ENCODE measurements at places on chromosomes 2 and 18.

GRCh38 chr18:49167084-49167483 is 216.3 kb upstream of the SMAD7 start:
- no peaks in the 10 kb centered on the region for H3K36me3 ChIP-seq
- no peak overlapping the region for H3K4me3 ChIP-seq
- H3K27me3 ChIP-seq: no peaks in the 10 kb centered on the region

DNA sequence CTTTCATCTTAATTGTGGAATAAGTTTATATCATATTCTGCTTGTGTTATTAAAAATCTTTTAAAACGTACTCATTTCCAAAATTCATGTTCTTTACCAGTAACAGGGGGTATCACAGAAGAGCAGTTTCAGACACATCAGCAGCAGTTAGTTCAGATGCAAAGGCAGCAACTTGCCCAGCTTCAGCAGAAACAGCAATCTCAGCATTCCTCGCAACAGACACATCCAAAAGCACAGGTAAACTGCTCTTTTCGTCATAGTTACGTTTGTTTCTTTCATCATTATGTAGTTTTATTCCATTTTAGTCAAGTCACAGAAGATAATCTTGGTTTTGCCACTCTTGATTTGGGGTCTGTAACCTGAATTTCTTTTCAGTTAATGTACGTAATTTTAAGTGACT is 93.5 kb upstream of the KIF5C start:
- H3K4me3 ChIP-seq: no peak overlapping the region
- no peaks in the 10 kb centered on the region for H3K4me1 ChIP-seq
- DNase-seq: no peak
- peaks cover 36% of the 10 kb centered on the region for H3K36me3 ChIP-seq
- H3K27ac ChIP-seq: no peak overlapping the region
- H3K27me3 ChIP-seq: no peaks in the 10 kb centered on the region

- H3K27ac ChIP-seq: peak overlapping the region; percentile 57
- DNase-seq: no peak
- H3K4me1 ChIP-seq: peaks cover 40% of the 10 kb centered on the region
- no peaks in the 10 kb centered on the region for H3K27me3 ChIP-seq
- no peaks in the 10 kb centered on the region for H3K36me3 ChIP-seq
Measured at GRCh38 chr18:45566025-45566740, 49.1 kb upstream of the SLC14A2 start.

- no peak for DNase-seq
- no peaks in the 10 kb centered on the region for H3K27me3 ChIP-seq
- H3K36me3 ChIP-seq: no peaks in the 10 kb centered on the region
- H3K4me1 ChIP-seq: peaks cover 42% of the 10 kb centered on the region
- H3K27ac ChIP-seq: no peak overlapping the region
Measured at GRCh38 chr2:236748801-236749200, 179.2 kb downstream of the ACKR3 start.

- H3K36me3 ChIP-seq: no peaks in the 10 kb centered on the region
- no peak overlapping the region for H3K27ac ChIP-seq
- no peak overlapping the region for H3K4me3 ChIP-seq
Measured at GRCh38 chr2:199303728-199304177, 154.0 kb downstream of the SATB2 start.

DNA sequence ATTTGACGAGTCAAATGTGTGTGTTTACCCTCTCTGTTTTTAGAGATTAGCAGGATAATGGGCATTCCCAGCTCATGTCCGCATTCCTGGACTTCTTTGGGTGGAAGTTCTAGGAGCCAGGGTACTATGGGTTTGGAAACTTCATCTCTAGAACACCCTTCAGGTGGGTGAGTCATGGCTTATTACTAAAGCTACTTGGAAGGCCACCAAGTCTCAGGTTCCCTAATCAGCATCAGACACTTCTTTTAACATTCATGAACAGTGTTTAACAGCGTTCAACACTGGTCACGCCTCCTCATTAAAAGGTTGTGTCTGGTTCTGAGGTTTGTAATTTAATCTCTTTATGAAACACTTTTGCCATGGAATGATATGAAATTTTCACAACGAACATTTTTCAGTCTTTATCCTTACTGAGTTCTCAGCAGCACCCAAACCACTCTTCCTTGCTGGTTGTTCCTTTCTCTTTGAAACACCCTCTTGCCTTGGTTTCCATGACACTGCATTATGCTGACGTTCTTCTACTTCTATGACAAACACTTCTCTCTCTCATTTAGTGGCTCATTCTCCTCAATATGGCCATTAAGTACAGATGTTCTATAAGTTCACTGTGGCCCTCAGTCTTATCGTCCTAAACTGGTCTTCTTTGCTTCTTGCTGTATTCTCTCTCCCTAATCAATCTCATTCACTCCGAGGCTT is 49.3 kb downstream of the MMADHC start:
- no peak overlapping the region for H3K27ac ChIP-seq
- H3K4me1 ChIP-seq: no peaks in the 10 kb centered on the region
- no peak overlapping the region for H3K4me3 ChIP-seq
- no peaks in the 10 kb centered on the region for H3K36me3 ChIP-seq

GRCh38 chr2:174779361-174779928 is 15.2 kb upstream of the CHRNA1 start:
- H3K36me3 ChIP-seq: no peaks in the 10 kb centered on the region
- no peaks in the 10 kb centered on the region for H3K27me3 ChIP-seq
- peaks cover 15% of the 10 kb centered on the region for H3K4me1 ChIP-seq
- H3K27ac ChIP-seq: no peak overlapping the region

DNA sequence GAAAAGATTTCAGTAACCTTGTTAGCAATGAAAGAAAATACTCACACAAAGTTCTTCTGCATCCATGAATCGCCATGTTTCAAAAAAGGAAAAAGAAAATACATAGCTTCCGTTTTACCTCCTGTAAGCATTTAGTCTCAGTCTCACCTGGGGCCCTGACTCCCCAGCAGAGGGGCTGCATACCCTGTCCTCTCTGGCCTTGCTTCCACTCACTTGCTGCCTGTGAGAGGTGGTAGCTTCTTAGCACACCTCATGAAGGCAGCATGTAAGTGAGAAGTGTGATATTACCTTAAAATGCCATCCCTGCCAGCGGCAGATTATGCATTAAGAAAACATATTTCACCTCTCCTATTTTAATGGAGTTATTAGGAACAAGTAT is 49.3 kb upstream of the ZNF385B start:
- DNase-seq: no peak
- H3K4me3 ChIP-seq: no peak overlapping the region
- no peaks in the 10 kb centered on the region for H3K4me1 ChIP-seq
- no peaks in the 10 kb centered on the region for H3K36me3 ChIP-seq
- no peaks in the 10 kb centered on the region for H3K27me3 ChIP-seq
- H3K27ac ChIP-seq: no peak overlapping the region

GRCh38 chr18:64119916-64120315 is 29.0 kb downstream of the LINC00305 start:
- no peak overlapping the region for H3K27ac ChIP-seq
- H3K4me1 ChIP-seq: no peaks in the 10 kb centered on the region
- no peak overlapping the region for H3K4me3 ChIP-seq
- H3K27me3 ChIP-seq: no peaks in the 10 kb centered on the region
- no peak for DNase-seq

DNA sequence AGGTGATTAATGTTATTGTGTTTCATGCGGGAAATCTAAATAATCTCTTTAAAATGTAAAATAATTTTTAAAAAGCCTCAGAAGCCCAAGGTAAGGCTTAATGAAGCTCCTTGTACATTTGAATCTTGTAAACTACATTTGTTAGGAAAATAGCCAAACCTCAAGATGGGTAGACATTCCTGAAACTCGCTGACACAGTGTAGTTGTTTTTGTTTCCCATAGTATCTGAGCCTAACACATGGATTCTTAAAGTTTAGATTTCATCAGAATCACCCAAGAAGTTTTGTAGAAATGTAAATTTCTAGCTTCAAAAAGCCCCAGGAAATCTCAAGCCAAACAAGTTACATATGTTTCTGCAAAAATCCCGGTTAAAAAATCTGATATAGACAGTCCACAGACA is 1221.1 kb upstream of the ACVR2A start:
- H3K27me3 ChIP-seq: no peaks in the 10 kb centered on the region
- H3K36me3 ChIP-seq: no peaks in the 10 kb centered on the region
- DNase-seq: no peak
- no peak overlapping the region for H3K4me3 ChIP-seq

DNA sequence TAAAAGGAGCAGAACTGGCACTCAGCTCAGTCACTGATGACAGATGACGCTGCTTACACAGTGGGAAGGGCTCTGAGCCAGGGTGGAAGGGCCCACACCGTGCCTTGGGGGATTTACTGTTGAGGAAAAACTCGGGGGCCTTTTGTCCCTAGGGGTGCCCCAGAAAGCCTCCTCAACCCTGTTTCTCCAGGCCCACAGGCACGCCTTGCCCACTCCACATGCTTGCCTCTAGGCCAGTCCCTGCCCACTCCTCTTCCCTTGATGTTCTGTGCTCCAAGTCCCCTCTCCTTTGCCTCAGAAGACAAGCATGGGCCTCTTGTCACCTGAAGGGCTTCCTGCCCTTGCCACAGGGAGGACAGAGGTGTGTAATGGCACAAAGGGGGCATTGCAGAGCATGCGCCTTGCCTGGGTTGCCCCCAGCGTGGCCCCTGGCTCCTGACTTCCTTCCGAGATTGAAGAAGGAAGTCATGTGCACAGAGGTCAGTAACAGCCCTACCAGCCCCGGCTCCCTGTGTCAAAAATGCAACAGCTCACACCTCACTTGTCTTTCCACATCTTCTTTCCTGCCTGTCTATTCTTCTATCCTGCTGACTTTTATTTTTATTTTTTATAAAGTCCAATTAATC is 65.1 kb downstream of the LIPG start:
- peak; percentile 61 for DNase-seq
- peaks cover 13% of the 10 kb centered on the region for H3K4me1 ChIP-seq
- no peaks in the 10 kb centered on the region for H3K27me3 ChIP-seq
- H3K36me3 ChIP-seq: no peaks in the 10 kb centered on the region
- no peak overlapping the region for H3K4me3 ChIP-seq

- no peaks in the 10 kb centered on the region for H3K4me1 ChIP-seq
- peak; percentile 81 for DNase-seq
- H3K27ac ChIP-seq: no peak overlapping the region
- H3K36me3 ChIP-seq: no peaks in the 10 kb centered on the region
- no peaks in the 10 kb centered on the region for H3K27me3 ChIP-seq
Measured at GRCh38 chr2:860259-860855, 90.3 kb upstream of the SNTG2 start.

- H3K36me3 ChIP-seq: no peaks in the 10 kb centered on the region
- H3K4me1 ChIP-seq: peaks cover 7% of the 10 kb centered on the region
- H3K27me3 ChIP-seq: no peaks in the 10 kb centered on the region
- no peak overlapping the region for H3K4me3 ChIP-seq
- DNase-seq: no peak
- H3K27ac ChIP-seq: peak overlapping the region; percentile 13
Measured at GRCh38 chr2:71417300-71418202, 35.8 kb upstream of the DYSF start.

- no peak overlapping the region for H3K27ac ChIP-seq
- H3K4me1 ChIP-seq: peaks cover 23% of the 10 kb centered on the region
- H3K27me3 ChIP-seq: peaks cover 10% of the 10 kb centered on the region
- no peak for DNase-seq
- no peak overlapping the region for H3K4me3 ChIP-seq
Measured at GRCh38 chr18:22163416-22164161, 5.8 kb upstream of the GATA6 start.

Measured in vagina (tissue), 2 donors.